GM10248 (cell line): ENCODE measurements at places on chromosomes 1 and 21.

DNA sequence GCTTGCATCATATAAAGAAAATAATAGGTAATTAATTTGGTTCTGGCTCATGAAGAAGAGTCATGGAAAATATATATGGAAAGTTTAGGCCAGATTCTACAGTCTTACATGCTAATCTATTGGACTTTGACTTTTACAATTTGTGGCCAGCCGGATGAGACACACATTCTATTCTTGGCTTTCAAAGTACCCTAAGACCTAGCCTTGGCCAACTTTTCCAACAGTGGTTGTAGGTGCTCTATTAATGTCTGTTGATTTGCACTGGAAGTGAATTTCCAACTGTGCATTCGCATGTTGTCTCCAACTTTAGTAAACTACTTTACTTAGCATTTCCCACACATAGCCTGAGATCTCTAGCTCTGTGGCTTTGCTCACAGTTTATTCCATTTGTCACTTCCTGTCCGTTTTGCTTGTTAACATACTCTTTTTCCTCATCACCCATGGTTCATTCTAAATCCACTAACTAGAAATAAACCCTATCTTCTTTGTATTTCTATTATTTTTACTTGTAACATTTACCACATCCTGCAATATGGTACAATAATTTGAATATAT, 644.0 kb downstream of the PTPRC start:
- no peak for DNase-seq

DNA sequence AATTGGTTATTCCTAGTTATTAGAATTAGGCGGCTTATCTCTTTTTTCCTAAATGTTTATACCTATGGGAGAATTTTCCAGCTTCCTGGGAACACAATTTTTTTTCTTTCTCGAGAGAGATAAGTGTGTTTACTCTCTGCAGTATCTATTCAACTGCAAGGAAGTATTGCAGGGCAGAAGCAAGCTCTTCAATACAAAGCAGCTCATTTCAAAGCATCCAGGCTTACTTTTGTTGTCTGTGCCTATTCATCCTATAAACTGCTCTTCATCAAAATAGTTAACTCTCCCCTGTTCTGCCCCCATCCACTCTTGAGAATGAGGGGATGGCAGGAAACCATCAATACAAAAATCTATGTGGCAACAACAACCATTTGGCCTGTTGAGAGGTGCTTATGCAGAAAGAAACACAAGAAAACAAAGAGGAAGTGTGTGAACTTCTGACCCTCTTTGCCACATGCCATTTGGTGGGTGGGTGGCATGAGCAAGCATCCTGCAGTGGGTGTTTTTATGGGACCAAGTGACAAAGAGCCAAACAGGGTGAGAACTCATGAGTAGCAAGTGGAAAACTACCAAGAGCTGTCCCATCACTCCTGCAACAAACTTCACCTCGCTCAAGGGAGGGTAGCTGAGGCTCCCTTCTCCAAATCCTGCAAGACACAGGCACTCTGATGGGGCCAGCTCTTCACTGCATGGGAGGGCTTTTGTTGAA, 50.6 kb upstream of the MRPS6 start:
- no peak for DNase-seq

DNA sequence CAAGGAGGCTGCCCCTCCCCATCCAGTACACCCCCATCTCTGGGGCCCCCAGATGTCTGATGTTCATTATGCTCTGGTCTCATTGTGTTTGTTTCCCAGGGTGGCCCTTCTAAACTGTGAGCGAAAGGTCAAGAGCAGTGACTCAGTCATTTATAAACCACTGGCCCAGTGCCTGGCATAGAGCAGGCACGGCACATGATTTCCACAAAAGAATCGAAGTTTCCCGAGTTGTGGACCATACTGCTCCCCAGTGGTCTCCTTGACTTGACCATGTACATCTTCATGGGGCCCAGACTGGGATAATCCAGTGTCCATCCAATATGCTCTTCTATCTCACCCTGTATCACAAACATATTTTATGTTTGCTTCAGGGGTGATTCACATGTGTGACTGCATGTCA, 153.3 kb downstream of the NR5A2 start:
- DNase-seq: no peak

- DNase-seq: no peak
Measured at GRCh38 chr1:13802782-13803545, 103.0 kb downstream of the PRDM2 start.

- no peak for DNase-seq
Measured at GRCh38 chr1:32622806-32623681, 27.3 kb downstream of the ZBTB8OS start.

GRCh38 chr1:236342403-236343245, 51.5 kb upstream of the EDARADD start:
- no peak for DNase-seq

DNA sequence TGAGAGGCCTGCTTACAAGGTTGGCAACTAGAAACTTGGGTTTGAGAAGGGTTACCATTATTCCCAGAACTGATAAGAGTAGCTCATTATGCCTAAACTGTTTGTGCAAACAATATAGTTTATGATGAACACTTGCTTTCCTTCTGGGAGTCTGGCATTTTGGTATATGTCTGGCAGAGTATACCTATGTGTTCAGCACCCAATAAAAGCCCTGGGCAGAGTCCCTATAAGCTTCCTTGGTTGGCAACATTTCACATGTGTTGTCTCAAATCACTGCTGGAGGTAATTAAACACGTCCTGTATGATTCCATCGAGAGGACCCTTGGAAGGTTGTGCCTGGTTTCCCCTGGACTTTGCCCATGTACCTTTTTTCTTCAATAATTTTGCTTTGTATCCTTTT, 39.7 kb upstream of the DMRTA2 start:
- no peak for DNase-seq

GRCh38 chr1:192682335-192682734, 46.4 kb downstream of the RGS13 start:
- no peak for DNase-seq

DNA sequence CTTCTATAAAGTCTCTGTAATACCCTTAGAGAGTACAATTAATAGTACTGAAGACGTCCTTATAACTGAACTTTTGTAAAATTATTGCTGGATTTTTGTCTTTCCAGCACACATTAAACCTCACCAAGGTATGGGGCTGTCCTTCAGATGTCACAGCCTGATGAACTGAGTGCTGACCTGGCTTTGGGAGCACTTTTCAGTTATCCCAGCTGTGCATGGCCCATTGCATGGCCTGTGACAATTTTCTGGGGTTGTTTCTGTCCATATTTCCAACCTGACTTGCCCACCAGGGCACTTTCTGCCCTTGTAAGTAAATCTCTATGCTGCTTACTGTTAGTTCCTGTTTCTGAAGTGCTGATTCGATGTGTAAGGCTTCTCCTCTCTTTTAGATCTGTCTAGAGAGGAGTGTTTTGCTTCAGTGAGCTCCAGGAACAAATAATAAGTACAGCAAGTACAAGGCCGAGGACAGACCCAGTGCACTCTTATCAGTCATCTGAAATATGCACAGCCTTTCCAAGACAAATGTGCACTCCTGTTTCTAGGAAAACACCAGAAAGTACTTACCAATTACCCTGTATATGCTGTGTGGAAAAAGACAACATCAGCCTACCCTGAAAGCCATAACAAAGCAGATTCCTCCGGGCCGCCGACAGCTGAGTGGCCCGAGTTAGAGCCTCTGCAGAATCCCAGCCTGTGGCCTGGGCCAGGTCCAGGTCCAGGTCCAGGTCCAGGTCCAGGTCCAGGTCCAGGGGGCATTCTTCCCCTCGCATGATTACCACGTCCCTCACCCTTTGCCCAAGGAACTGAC, 121.7 kb downstream of the DHRS3 start:
- DNase-seq: no peak

DNA sequence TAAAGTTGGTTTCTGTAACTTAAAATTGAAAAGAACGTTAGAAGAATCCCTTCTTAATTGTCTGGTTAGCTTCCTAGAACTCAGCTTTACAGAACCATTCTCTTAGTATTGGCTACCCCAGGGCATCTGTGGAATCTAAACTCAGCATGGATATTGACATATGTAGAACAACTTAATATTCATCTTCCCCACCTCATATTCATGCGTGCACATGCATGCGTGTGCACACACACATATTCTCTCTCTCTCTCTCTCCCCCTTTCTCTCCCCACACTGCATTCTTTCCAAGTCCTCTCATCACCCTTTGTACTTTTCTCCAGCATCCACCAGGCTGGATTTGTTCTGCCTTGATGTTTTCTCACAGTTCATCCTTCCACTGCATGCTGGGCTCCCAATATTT, 13.4 kb downstream of the PIGM start:
- DNase-seq: no peak

- no peak for DNase-seq
Measured at GRCh38 chr1:236301958-236302335, 20.2 kb upstream of the ERO1B start.
